HCT116 (cell line): ENCODE measurements at places on chromosomes 3 and 15. TPM values are rescaled to one million over a fixed set of nuclear protein-coding genes. Genes with fewer than 3 reads are reported as not detected.

GRCh38 chr3:108146139-108146538 lies 55.3 kb upstream of the CD47 start:
- no peak for DNase-seq

GRCh38 chr3:197775317-197775716 lies 15.7 kb upstream of the LRCH3 start:
- DNase-seq: no peak

The CLDN16 gene
- total RNA-seq: not detected

- DNase-seq: no peak
Observed at GRCh38 chr15:66884661-66885237, 180.7 kb upstream of the SMAD3 start.

DNA sequence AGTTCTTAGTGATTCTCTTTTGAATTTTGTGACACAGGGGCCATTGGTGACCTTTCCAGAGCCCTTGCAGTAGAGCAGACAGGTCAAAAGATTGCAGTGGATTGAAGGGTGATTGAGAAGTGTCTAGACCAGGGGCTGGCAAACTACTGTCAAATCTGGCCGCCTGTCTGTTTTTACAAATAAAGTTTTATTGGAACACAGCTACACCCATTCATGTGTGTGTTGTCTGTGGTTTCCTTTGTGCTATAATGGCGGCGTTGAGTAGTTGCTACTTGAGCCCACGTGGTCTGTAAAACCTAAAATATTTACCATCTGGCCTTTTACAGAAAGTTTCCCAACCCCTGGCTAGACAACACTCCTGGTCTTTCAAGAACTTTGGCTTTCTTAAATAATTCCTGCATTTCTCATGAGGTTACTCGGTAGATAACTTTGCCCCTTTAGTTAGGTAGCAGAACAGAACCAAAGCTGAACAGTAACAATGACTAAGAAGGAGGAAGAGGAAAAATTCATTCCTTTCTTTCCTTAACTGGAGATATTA lies 265.1 kb upstream of the NR2E3 start:
- DNase-seq: no peak

DNA sequence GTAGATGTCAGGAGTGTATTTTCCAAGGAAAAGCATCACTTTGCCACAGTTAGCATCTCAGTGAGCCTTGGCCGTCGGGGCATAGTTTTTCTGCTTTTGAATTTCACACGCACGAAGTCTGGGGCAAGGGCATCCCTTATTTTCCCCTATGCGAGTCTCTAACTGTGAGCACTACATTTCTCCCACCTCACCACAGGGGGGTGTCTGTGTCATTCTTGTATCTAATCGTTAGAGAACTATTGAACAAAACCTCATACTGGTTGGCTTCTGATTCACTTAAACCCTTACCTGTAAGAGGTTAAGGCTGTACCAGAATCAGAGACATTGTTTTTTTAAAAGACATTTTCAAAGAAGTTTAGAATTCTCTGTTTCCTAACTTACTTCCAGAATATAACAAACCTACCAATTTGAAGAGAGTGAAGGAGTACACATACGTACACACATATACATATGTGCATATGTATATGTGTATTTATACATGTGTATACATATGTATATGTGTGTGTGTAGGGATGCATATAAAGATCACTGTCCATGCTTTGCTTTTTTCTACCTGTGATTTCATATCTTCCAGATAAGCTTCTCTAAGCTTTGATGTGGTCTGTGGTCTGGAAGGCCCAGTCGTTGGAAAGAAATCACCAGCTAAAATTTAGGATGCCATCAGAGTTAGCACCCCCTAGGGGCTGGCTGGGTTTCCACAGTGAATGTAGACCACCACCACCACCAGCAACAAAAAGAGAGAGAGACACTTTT lies 49.4 kb downstream of the MYZAP start:
- no peak for DNase-seq

The FES gene
- total RNA-seq: 5.3 TPM

GRCh38 chr3:134970895-134971294 lies 175.8 kb downstream of the EPHB1 start:
- DNase-seq: no peak

- peak; percentile 13 for DNase-seq
Observed at GRCh38 chr15:71195242-71195641, 80.0 kb downstream of the THSD4 start.

- DNase-seq: no peak
Observed at GRCh38 chr3:23760871-23761373, 44.8 kb upstream of the UBE2E1 start.

GRCh38 chr3:161823910-161824309 lies 327.3 kb downstream of the OTOL1 start:
- no peak for DNase-seq

The ANKRD34C gene
- not detected for total RNA-seq

- no peak for DNase-seq
Observed at GRCh38 chr3:194998417-194998816, 272.5 kb downstream of the XXYLT1 start.

- DNase-seq: no peak
Observed at GRCh38 chr3:142394921-142395622, 52.8 kb downstream of the XRN1 start.

The AMT gene
- total RNA-seq: 4.8 TPM

DNA sequence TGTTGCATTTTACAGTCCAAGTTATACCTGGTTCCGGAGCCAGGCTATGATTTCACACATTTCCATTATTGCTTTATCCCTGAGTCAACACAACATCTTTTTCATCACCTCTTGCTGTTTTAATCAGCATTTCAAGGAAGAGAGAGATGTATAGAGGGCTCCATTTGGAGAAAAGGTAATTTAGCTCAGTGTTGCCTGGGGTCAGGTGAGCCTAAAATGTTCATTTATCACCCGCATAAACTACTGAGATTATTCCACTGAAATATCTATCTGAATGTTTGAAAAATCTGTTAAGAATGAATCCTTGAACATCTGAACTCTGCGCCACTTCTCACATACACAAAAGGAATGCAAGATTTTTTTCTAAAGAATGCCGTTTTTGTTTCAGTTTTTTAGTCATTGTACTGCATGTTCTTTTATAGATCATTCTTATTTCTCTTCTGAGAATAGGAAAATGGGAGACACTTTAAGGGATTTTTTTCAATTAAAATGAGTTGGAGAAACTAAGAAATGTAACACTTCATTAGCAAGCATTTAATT lies 51.5 kb upstream of the AGTR1 start:
- DNase-seq: no peak

DNA sequence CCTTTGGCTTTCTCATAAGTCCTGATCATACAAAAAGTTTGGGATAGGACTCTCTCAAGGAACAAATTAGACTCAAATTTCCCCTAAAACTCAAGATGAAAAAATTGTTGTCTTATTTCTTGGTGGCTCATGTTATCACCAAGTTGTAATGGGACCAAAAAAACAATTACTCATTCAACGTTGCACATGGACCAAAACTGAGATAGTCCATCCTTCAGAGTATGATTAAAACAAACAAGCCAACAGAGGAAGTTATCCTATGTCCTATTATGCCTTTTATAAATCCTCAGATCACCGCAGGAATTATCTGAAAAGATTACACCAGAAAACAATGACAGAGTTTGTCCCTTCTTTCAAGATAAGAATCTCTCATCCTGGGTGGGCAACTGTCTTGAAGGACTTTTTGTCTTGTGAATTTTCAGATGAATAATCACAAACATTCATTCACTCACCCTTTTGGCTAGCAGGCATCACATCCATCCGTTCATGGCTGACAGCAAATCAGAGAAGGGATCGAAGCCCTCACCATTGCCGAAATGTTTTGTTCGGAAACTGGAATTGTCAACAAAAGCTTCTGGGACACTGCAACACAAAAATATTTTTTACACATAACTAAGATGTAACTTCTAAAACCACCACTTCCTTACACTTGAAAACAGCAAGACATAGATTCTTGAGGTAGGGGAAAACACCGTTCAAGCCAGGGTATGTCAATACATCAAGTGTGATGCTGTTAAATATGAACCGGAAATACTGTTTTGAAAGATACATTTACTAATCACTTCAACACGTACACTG lies 90.4 kb downstream of the FOXP1 start:
- no peak for DNase-seq

DNA sequence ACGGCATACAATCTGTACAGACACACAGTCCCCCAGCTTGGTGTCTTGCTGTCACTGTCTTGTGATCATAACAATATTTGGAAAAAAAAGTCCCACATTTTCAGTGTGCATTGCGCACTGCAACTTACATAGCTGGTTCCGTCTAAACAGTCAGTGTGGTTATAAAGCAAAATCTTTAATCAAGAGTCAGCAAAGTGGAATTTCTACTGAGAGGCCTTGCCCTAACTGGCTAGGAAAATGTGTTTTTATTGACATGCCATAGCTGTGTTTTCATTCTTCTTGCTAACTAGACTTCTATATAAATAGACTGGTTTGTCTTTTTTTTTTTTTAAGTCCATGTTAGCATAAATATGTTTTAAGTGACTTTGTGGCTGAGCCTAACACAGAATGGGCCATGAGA lies 174.8 kb downstream of the POLR2M start:
- DNase-seq: no peak

The KNG1 gene
- total RNA-seq: 0.25 TPM

- no peak for DNase-seq
Observed at GRCh38 chr3:94787734-94788270, 724.9 kb downstream of the NSUN3 start.

The FANCD2 gene
- 50.0 TPM for total RNA-seq

DNA sequence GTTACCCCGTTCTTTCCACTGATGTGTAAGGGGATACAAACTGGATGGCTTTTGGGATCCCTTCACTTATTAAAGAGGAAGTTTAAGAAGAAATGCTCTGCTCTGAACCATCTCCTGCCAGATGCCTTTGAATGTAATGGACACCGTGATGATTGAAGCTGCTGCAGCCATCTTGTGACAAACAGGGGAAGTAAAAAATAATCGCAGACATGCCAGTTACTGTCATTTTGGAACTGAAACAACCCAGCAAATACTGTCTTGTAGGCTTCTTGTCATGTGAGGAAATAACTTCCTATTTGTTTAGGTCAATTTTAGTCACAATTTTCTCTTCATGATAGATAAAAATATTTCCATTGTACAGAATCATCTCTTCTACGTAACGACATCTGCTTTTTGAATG lies 224.0 kb downstream of the CHL1 start:
- DNase-seq: no peak
